ENCODE measurements at places on chromosomes 12 and 14.

- no peak for DNase-seq
Measured at GRCh38 chr14:36505181-36505815, 14.7 kb downstream of the NKX2-1 start.

DNA sequence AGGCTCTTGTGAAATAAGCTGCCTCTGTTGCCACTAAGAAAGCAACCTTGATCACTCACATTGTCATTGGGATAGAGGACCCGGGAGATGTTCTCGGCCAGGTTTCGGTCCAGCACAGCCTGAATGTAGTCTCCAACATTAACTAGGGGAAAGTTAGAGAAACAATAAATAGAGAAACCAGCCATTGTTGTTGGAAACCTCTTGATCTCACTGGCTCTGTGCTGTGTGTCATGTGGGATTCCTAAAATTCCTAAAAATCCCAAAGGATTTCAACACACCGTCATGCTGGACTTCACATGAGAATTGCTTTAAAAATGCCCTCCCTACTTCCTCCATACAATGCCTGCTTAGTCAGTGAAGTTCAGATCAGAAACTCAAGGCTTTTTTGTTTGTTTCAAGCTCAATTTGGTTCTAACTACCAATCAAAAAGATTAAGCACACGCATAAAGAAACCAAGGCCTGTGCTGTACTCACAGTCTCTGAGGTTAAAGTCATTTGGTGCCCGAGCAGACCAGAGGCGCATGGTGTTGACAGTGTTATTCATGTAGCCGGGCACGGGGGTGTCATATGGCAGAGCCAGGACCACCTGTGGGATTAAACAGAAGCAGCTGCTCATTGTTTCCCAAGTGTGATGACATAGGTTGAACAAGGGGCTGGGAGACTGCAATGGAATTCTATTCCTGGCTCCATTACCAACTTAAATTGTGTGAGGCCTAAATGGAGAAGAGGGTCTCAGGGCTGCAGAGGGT, 23.6 kb downstream of the PYGL start:
- no peak for DNase-seq

GRCh38 chr12:67002720-67003119, 266.4 kb upstream of the CAND1 start:
- DNase-seq = no peak

DNA sequence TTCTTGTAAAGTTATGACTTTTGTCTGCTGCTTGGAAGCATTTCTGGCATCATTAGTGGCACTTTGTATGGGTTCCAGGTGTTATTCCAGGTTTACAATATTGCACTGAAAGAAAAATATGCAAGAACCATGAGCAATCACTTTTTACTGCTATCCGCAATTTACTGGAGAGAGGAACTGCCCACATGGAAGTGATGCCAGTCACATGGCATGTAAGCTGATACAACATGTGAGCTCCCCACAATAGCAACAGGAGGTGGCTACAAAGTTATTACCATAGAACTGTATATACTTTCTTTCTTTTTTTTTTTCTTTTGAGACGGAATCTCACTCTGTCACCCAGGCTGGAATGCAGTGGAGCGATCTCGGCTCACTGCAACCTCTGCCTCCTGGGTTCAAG, 1012.1 kb downstream of the BCL11B start:
- no peak for DNase-seq

DNA sequence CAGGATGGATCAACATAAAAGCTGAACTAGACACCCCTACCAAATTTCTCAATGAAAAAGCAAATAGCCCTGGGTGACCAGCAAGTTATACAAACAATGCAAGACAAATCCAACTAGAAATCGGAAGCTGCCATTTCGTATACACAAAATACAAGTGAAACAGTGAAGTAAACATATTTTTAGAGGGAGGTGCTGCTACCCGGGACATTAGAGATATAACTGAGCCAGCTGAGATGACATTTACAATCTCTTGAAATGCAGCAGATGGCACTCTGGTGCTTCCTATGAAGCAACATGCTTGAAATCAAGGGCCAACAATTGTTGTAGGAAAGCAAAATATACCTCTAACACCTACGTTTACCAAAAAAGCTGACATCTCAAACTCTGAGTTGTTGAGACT, 25.5 kb downstream of the BDKRB1 start:
- DNase-seq = no peak

Measured in T47D (cell line).